ENCODE measurements at places on chromosomes 5 and 9. TPM values are rescaled to one million over a fixed set of nuclear protein-coding genes. Genes with fewer than 3 reads are reported as not detected.

The OMD gene
- not detected for total RNA-seq

DNA sequence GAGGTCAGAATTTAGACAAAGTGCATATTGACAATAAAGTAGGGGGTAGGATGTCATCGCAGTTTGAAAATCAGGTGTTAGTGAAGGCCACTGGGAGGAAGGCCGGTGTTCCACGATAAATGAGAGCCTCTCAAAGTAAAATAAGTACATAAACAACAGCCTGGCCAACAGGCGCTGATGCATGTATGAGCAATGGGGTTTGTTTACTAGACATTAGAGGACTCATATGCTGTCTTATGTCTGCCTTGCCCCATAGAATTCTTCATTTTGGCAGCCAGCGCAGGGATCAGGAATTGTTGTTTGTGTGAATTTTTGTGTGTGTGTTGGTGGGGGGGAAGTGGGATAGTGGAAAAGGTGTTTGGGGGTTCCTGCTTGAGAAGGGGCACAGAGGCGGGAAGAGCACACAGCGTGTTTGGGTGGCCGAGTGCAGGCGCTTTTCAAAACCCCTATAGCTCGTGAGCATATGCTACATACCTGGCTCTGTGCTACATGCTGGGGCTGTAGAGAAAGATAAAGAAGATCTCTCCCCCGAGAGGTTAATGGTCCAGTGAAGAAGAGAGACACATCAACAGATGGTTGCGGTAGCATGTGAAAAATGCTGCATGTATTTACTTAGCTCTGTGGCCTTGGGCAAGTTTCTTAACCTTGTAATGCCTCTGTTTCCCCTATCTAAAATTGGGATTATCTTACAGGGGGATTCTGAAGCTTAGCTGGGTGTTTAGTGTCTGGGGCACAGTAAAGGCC is 11.5 kb downstream of the SNX30 start:
- no peaks in the 10 kb centered on the region for H3K36me3 ChIP-seq
- H3K4me1 ChIP-seq = peaks cover 9% of the 10 kb centered on the region
- no peak overlapping the region for H3K27ac ChIP-seq
- H3K27me3 ChIP-seq = no peaks in the 10 kb centered on the region
- no peak overlapping the region for H3K4me3 ChIP-seq

- H3K27me3 ChIP-seq = no peaks in the 10 kb centered on the region
- H3K36me3 ChIP-seq = no peaks in the 10 kb centered on the region
These were observed 5.5 kb upstream of the CEP120 start for GRCh38 chr5:123428521-123429220.

DNA sequence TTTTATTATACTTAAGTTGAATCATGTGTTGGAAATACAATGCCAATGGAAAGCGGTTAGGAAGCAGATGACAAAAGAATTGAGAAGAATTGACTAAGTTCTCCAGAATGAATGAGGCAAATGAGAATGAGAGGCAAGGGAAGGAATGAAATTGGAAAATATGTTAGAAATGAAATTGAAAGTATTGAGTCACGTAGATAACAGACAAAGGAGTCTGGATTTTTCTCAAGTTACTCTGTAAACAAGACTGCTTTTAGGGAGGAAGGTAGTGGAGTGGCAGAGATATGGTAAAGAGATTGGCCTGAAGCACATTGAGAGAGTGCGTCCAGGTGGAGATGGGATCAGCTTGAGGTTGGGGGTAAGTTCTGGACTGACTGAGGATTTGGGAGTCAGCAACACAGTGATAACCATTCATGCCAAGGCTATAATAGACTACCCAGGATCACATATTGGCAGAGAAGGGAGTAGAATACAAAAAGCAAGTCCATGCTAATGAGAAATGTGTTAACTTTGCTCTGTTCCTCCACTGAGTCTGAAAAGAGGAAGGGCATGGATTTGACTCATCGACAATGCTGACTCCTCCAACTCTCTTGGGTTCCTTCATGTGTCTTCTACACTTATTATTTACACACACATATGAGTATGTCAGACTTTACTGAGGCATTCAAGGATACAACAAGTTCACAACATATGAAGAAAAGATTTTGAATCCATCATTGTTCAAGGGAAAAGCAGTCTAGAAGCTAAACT is 814.2 kb upstream of the ZNF608 start:
- DNase-seq = no peak
- H3K27ac ChIP-seq = no peak overlapping the region
- H3K36me3 ChIP-seq = no peaks in the 10 kb centered on the region
- H3K27me3 ChIP-seq = no peaks in the 10 kb centered on the region
- no peak overlapping the region for H3K4me3 ChIP-seq
- no peaks in the 10 kb centered on the region for H3K4me1 ChIP-seq

DNA sequence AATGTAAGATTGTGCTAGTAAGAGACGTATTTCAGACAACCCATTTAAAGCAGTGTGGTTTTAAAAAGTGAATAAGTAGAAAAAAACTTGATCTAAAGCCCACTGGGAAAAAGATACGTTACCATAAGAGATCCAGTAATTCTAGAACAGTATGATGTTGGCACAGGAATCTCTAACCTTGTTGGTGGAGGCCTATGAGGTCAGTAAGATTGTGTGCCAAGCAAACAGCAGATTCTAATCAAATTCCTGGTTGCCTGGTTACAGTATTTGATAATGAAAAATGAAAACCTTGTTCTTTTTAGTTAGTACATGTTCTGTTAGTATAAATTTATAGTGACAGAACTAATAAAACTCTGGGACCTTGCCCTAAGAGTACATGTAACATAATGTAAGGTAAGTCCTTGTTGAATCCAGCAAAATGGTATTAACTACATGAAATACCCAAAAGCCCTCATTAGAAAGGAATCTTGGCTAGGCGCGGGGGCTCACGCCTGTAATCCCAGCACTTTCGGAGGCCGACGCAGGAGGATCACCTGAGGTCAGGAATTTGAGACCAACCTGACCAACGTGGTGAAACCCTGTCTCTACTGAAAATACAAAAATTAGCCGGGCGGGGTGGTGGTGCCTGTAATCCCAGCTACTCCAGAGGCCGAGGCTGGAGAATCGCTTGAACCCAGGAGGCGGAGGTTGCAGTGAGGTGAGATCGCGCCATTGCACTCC is 33.2 kb upstream of the DMXL1 start:
- no peaks in the 10 kb centered on the region for H3K27me3 ChIP-seq
- H3K4me1 ChIP-seq = no peaks in the 10 kb centered on the region
- no peak overlapping the region for H3K27ac ChIP-seq
- no peak for DNase-seq
- no peak overlapping the region for H3K4me3 ChIP-seq

The ANKRD20A1 gene
- 1.8 TPM for total RNA-seq

The PCDHGA11 gene
- not detected for total RNA-seq

The SMIM3 gene
- total RNA-seq = 13.7 TPM

DNA sequence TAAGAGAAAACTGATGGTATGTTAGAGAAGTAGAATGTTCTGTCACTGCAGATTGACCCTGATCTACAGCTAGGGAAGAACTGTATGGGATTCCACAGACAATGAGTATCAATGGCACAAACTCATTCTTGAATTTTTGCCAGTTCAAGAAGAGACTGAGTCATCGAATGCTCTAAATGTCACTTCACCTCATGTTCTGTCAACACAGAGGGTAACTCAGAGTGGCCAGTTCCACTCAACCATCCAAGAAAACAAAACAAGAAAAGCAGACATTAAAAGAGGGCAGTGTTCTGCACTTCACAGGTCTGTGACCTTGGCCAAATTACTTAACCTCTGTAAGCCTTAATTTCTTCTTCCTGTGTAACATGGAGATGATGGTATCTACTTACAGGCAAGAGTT is 132.2 kb upstream of the HMHB1 start:
- H3K4me3 ChIP-seq = no peak overlapping the region
- no peaks in the 10 kb centered on the region for H3K27me3 ChIP-seq
- no peaks in the 10 kb centered on the region for H3K36me3 ChIP-seq
- no peaks in the 10 kb centered on the region for H3K4me1 ChIP-seq
- no peak for DNase-seq
- no peak overlapping the region for H3K27ac ChIP-seq

- H3K4me1 ChIP-seq = no peaks in the 10 kb centered on the region
- H3K27ac ChIP-seq = no peak overlapping the region
- no peak overlapping the region for H3K4me3 ChIP-seq
- H3K27me3 ChIP-seq = no peaks in the 10 kb centered on the region
These were observed 39.1 kb upstream of the BASP1 start for GRCh38 chr5:17178373-17178675.

DNA sequence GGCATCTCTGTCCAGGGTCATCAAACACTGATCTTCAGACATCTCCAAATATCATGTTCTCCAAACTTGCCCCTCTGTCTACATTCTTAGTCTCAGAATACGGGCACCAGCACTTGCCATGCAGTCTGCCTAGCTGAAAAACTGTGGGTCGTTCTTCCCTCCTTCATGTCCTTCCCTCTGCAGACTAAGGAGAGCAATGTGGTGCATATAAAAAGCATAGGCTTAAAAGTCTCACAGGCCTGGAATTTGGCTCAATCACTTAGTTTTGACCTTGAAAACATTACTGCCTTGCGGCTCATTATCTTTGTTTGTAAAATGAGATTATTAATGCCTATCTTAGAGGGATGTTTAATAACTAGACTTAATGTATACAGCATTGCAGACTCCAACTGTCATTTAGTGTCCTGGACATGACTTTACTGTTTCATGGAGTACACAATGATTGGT is 362.8 kb downstream of the NPR3 start:
- no peaks in the 10 kb centered on the region for H3K36me3 ChIP-seq
- no peak for DNase-seq
- H3K4me1 ChIP-seq = no peaks in the 10 kb centered on the region
- H3K27ac ChIP-seq = no peak overlapping the region
- H3K4me3 ChIP-seq = no peak overlapping the region

DNA sequence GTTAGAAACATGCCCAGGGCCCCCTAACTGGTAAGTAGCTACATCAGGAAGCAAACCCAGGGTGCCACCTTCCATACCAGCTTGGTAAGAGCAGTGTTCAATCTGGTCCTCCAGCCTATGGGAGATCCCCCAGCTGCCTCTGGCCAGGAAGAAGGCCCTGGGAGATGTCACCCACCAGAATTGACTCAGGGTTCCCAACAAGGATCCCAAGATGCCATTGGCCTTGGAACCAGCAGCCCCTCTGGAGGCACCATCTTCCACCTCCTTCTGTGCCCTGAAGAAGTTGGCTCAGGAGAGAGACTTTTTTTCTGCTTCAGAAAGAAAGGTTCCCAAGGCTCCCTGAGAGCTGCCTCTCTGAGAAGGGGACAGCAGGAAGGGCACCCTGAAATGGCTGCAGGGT is 56.6 kb upstream of the IL17B start:
- no peaks in the 10 kb centered on the region for H3K36me3 ChIP-seq
- H3K27me3 ChIP-seq = no peaks in the 10 kb centered on the region
- H3K4me1 ChIP-seq = peaks cover 29% of the 10 kb centered on the region
- no peak overlapping the region for H3K27ac ChIP-seq

The NTNG2 gene
- total RNA-seq = 0.42 TPM
